ENCODE measurements at places on chromosomes 7 and 10.

DNA sequence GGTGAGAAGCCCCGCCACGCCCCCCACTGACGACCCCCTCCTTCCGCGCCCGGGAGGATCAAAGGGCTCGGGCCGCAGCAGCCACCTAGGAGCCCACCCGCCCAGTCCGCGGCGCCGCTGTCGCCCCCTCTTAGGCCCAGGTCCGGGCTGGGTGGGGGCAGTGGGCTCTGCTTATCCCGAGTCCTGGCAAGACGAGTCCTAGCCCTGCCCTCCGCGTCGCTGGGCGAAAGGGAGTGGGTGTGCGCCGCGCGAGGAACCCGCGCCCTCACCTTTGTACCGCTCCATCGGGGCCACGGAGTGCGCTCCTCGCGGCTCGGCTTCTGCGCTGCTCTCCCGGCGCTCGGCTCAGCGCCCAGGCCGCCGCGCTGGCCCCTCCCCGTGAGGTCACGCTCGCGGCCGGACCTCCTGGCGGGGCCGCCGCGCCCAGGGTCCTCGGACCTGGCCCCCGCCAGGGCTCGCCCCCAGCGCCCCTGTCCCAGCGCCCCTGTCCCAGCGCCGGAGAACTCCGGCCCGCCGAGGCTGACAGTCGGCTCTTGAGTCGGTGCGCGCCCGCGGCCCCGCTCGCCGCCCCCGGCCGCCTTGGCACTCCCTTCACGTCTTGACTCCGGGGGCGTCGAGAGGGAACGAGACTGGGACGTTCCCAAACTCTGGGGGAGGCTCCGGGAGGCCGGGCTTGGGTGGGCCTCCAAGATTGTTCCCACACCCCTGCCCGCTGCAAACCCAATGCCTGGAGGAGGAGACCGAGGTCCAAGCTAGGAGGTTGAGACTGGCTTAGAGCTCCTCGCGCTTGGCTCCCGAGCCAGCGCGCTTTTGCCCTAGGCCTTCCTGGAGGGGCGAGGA, at the start of gene AFAP1L2:
TSS of gene AFAP1L2 (minus strand) at position 332 of the 840 bp plus-strand sequence. CDS start at position 285, 47 bp downstream.
- no peak for DNase-seq

DNA sequence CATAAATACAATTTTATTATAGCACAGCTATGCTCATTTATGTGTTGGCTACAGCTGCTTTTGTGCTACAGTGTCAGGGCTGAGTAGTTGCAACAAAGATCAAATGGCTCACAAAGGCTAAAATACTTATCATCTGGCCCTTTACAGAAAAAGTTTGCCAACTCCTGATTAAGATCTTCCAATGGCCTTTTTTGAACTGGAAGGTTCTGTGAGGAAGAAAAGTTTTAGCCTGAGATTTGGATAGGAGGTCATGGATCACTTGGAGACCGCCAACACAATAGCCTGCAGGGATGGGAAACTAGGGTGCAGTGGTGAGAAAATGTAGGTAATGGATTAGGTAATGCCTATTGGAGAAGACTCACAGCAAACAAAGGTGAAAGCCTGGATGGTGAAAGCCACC, 169.8 kb downstream of the NOC3L start:
- peak; percentile 18 for DNase-seq

DNA sequence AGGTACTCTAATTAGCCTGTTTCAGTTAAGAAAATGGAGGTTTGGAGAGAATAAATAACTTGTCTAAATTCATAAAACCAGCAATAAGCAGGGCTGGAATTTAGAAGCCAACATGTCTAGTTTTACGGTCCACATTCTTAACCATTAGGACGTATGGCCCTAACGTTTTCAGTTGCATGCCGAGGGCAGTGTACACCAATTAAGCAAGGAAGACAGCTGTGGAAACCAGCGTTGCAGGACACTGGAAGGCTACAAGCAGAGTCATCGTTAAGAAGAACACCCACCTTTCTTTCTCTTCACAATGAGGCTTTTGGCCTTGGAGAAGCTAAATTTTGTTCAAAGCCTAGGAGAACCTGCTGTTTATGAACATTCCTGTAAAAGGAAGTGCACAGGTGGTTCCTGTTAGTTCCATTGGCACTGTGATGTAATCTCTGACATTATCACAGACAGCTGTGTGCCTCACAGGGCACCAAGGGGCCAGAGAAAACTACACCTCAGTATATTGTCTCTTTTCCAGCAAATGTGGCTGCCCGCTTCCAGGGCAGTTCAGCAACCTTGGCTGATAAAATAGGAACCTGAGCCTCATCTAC, 21.0 kb downstream of the MPP7 start:
- no peak for DNase-seq

DNA sequence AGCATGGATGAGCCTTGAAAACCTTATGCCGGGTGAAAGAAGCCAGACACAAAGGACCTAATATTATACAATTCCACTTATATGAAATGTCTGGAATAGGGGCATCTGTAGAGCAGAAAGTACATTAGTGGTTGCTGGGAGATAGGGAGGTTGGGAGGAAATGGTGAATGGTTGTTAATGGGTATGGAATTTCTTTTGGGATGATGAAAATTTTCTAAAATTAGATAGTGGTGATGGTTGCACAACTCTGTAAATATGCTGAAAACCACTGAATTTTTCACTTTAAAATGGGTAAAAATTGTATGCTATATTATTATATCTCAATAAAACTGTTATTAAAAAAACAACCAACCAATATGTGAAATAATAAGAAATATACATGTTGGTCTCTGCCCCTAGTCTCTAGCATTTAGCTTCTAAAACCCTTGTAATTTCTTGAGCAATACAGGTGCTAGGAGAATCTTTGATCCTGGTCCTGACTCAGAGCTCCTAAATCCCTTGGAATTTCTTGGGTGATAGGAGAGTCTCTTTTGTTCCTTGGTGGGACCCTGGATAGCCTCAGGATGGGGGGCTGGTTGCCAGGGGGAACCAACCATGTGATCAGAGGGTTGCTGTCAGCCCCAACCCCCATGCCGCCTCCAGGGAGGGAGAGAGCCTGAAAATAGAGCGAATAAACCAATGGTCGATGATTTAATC, 64.0 kb downstream of the TACR2 start:
- no peak for DNase-seq

DNA sequence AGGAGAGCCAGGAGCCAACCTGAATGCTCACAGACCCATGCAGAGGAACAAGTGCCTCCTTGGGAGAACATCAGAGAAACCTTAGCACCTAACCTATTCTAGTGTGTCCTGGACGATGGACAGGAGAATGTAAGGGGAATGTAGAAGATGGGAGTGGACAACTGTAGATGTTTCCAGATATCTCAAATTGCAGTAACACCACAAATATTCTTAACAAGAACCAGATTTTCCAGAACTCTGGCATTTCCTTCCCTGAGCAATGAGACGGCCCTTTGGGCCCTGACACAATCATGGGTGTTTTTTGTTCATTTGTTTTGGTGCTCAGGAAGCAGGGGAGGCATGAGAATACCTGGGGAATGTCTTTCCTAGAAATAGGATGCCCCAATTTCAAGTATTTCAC, 196.1 kb upstream of the PRSS1 start:
- DNase-seq = no peak

- peak; percentile 68 for DNase-seq
Observed at GRCh38 chr7:1533547-1534329, 3.2 kb downstream of the MAFK start.

GRCh38 chr7:118328505-118329211, 104.2 kb downstream of the ANKRD7 start:
- DNase-seq = no peak

DNA sequence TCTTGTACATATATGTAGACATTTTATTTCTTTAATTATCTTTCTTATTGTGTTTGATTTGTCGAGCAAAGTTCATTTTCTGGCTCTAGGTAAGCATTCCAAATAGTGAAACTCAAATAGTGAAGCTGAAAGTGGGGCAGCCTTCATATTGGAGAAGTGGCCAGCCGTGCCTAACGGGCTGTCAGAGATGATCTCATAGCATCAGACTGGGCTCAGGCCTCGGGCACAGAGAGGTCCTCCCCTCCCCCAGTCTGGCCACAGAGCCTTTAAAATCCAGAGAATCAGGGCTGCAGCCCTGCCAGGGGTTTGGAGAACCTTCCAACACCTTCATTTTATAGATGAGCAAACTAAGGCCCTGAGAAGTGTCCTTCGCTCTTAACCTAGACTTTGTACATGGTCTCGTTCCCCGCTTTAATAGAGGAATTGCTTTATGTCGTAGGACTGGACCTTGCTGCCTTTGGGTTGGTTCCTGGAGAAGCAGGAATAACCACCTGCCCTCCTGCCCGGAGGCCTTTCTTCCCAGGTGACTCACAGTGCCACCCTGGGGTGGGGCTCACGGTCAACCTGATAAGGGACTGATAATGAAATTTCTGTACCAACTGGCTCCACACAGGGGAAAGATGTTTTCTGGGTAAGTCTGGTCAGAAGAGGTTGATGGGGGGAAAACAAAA, 7.3 kb downstream of the TSPAN15 start:
- no peak for DNase-seq

DNA sequence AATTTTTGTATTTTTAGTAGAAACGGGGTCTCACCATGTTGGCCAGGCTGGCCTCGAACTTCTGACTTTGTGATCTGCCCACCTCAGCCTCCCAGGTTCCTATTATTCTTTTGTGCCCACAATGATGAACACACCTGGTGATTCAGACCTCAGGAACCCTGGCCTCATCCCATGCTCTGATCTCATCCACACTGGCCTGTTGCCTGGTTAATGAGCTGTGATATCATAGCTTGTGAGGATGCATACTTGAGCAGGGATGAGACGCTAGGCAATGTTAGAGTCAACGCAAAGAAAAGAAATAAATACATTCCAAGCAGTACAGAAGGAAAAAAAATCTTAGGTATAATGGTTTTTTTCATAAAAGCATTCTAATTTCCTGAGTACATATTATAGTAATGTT, 82.4 kb upstream of the RNF32 start:
- DNase-seq = peak; percentile 1

- no peak for DNase-seq
Observed at GRCh38 chr7:139116999-139117398, 7.5 kb upstream of the ZC3HAV1 start.

GRCh38 chr10:124996127-124996853, 54.4 kb downstream of the ZRANB1 start:
- no peak for DNase-seq

- no peak for DNase-seq
Observed at GRCh38 chr10:26779176-26779860, 81.4 kb downstream of the ABI1 start.

GRCh38 chr10:58993480-58994221, 182.8 kb upstream of the PHYHIPL start:
- DNase-seq = no peak

GRCh38 chr10:3853547-3854303, 68.7 kb upstream of the KLF6 start:
- DNase-seq = no peak

- DNase-seq = no peak
Observed at GRCh38 chr10:31549896-31550295, 230.9 kb downstream of the ZEB1 start.

DNA sequence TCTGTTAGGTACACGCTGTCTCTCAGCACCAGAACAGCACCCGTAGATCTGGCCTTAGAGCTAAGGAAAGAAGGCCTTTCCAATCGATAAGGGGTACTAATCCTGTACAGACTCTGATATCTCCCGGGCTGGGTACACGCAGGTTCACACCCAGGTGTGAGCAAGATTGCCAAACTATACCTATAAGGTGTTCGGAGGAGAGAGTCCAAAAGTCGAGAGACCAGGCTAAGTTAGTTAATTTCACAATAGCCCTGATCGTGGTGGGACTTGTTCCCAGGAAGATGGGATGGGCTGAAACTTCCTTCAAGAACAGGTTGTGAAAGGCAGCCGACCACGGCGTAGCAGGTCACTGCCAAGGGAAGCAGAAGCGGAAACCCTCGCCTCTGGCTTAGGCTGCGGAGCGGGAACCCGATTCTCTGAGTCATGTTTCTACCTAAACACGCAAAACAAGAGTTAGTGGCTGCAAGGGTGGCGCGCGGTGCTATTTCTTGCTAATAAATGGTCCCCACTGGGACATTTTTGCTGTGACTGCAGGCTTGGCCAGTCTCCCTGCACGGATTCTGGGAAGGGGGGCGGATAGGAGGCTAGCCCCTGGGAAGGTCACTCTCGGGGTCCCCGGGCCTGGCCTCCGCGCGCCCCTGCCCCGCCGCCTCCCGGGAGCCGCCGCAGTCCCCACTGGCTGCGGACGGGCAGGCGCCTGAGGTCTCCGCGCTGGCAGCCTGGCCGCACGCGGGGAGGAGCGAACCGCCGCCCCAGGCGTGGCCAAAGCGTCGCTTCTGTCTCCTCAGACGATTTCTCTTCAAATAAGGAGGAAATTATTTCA, 75.4 kb upstream of the PDSS1 start:
- DNase-seq = no peak

DNA sequence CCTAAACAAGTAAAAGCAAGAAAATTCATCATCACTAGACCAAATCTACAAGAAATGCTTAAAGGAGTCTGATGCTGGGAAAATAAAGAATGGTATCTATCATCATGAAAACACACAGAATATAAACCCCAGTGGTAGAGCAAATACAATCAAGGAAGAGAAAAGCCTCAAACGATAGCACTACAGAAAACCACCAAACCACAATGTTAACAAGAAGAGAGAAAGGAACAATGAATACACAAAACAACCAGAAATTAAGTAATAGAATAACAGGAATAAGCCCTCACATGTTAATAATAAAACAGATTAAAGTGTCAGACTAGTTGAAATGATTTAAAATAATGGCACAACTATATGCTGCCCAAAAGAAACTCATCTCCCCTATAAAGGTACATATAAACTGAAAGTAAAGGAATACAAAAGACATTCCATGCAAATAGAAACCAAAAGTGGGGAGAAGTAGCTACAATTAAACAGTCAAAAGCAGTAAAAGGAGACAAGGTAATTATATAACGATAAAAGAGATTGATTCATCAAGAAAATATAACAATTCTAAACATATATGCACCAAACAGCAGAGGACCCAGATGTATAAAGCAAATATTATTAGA, 77.3 kb downstream of the JMJD1C start:
- no peak for DNase-seq

GRCh38 chr10:92590623-92591549, 2.0 kb upstream of the KIF11 start:
- no peak for DNase-seq

DNA sequence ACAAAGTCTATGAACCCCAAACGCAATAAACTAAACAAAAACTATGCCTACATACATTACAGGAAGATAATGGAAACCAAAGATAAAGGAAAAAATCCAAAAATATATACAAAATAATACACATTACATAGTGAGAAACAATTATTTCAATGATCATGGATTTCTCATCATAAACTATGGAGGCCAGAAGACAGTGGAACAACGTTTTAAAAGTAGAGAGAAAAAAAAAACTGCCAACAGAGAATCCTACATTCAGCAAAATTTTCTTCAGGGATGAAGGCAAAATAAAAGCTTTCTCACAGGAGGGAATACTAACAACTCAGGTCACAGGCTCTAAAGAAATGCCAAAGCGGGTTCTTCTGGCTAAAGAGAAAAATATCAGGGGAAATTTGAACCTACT, 42.9 kb upstream of the FAM13C start:
- DNase-seq = no peak

DNA sequence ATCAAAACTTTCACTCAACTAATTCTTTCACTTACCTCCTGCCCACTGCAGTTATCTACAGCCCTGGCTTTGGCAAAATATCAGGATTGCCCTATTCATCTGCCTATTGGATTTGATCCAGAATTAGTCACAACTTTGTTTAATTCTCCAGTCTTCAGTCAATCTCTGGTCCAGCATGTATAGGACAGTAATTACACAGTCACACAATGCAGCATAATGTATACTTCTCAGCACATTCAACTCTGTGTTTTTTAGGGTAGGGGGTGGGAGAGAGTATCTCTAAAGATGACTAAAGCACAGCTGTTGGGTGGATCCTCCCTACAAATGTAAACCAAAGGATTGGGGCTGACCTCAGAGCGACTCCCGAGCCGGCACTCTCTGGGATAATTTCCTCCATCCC, 17.7 kb upstream of the NRP1 start:
- no peak for DNase-seq
